Hematopoietic multipotent progenitor cell (in vitro differentiated cells): ENCODE measurements at places on chromosomes 1 and 21.

DNA sequence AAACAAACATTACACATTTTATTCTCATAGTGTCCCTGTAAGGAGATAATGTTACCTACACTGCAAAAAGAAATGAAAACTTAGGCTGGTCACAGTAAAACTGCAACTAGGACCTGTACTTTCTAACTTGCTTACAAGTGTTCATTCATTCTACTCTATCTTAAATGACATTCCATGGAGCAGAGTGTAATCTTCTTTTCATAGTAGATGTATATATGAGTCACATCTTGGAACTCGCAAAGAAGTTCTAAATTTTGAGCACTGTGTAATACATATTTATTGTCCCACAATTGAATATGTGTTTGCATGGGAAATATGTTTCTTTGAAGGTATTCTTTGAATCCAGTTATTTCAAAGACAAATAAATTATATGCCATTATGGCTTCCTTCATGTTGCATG is 1258.5 kb upstream of the ADGRL2 start:
- no peak for DNase-seq

- DNase-seq = peak; percentile 60
Measured at GRCh38 chr1:232767305-232768074, 37.7 kb upstream of the MAP10 start.

GRCh38 chr1:14826172-14826636 is 227.7 kb downstream of the KAZN start:
- DNase-seq = peak; percentile 12

DNA sequence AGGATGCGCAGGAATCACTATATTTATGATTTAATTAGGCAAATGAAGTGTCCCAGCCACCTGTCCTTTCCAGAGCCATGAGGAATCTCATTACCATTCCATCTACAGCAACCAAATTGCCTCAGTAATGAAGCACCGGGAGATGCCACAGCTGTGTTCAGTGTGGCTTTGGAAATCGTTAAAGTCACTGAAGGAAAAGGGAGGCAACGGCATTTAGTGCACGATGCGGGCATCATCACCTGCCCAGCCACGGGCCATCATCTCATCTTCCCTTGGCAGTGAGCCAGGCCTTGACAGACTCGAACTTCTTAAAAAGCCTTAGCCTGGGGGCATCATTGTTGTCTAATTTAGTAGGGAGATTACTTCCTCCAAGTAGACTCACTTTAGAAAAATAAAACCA is 67.8 kb downstream of the CNIH3 start:
- DNase-seq = no peak

- no peak for DNase-seq
Measured at GRCh38 chr1:86515597-86515996, 31.3 kb upstream of the CLCA4 start.

GRCh38 chr1:32896451-32896850 is 4.7 kb downstream of the TMEM54 start:
- no peak for DNase-seq

DNA sequence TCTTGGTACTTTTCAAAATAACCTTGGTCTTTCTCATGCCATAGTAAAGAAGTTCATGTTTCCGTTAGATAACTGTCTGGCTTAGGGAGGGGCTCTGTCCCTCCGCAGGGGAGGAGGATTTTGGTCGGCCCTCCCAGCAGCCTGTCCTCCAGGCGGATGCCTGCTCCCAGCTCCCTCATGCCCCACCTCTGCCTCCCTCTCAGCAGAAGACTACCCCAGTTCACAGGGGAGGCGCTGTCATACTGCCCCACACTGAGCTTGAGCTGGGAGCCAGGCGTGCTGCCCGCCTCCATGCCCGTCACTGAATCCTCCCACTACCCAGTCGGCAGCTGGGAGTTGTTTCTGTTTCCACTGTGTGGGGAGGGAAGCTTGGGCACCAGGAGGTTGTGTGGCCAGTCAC is 127.3 kb downstream of the CAMTA1 start:
- DNase-seq = no peak

DNA sequence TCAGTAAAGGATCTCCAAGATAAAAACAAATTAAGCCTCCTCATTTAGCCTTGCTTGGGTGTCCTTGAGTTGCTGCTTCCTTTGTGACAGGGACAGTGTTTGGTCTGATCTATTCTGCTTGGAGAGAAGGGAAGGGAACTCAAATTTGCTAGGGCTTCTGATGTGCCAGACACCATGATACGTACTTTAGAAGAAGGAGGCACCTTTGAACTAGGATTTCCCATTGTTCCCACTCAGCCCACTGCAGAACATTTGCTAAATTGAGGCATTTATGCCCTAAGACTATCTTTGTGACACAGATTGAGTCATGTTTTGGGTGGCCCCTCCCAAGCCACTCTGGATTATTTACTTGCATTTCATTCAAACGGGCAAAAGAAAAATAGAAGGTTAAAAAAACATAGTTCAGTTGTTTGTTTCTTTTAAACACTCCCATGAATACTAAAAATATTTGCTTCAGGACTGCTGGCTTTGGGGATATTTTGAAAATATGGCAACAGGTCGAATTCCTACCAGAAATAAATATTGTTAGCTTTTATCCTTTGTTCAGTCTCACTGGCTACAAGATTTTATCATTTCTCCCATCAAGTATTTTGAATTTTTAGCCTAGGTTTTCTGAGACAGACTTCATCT is 81.9 kb upstream of the WLS start:
- DNase-seq = no peak

DNA sequence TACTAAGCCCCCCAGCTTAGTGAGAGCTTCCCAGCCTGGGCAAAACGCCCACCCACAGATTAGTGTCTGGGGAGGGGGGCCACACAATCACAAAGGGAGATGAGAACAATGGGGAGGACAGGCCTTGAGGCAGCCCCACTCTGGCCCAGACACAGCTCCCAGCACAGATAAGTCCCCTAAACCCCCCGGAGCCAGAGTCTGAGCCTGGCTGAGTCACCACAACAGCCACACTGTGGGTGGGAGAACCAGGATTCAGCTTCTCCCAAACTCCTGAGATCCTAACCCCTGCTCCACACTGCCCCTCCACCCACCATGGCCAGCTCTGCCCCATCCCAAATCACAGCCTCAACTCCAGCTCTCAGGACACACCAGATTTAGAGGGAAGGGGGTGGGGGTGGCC is 4.2 kb downstream of the NECTIN4 start:
- no peak for DNase-seq

GRCh38 chr1:38528623-38529022 is 330.9 kb downstream of the RRAGC start:
- no peak for DNase-seq

- no peak for DNase-seq
Measured at GRCh38 chr1:58884706-58885661, 101.1 kb upstream of the JUN start.

- peak; percentile 60 for DNase-seq
Measured at GRCh38 chr1:26530895-26531598, 1.5 kb downstream of the RPS6KA1 start.

- no peak for DNase-seq
Measured at GRCh38 chr1:191671236-191671635, 487.0 kb upstream of the RGS18 start.

GRCh38 chr1:214707306-214708087 is 104.5 kb downstream of the CENPF start:
- DNase-seq = no peak

GRCh38 chr1:237901299-237901934 is 10.7 kb upstream of the ZP4 start:
- DNase-seq = peak; percentile 41

- no peak for DNase-seq
Measured at GRCh38 chr1:161981126-161981525, 42.5 kb downstream of the OLFML2B start.

DNA sequence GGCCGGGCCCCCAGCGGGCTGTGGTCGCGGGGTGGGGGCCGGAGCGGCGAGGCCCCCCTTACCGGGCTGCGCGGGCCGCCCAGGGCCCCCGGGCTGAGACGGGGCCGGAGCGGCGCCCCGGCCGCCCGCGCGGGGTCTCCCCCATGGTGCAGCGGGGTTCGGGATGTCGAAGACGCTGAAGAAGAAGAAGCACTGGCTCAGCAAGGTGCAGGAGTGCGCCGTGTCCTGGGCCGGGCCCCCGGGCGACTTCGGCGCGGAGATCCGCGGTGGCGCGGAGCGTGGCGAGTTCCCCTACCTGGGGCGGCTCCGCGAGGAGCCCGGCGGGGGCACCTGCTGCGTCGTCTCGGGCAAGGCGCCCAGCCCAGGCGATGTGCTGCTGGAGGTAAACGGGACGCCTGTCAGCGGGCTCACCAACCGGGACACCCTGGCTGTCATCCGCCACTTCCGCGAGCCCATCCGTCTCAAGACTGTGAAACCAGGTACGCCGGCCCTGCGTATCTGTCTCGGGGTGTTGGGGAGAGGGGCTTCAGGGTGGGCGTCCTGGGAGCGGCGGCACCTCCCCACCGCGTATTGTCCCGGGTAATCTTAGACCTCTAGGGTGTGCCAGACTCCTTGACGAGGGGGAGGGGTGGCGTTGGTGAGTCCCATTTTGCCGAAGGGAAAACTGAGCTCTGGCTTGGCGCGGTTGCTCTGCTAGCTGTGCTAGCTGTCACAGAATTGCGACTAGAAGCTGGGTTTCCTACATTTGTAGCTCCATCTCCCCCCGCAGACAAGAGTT is 745 bp downstream of the MAGI3 start:
- peak; percentile 15 for DNase-seq

- peak; percentile 86 for DNase-seq
Measured at GRCh38 chr1:17128361-17128760, 9.1 kb upstream of the PADI2 start.

GRCh38 chr1:13759072-13759471 is 59.1 kb downstream of the PRDM2 start:
- DNase-seq = no peak

DNA sequence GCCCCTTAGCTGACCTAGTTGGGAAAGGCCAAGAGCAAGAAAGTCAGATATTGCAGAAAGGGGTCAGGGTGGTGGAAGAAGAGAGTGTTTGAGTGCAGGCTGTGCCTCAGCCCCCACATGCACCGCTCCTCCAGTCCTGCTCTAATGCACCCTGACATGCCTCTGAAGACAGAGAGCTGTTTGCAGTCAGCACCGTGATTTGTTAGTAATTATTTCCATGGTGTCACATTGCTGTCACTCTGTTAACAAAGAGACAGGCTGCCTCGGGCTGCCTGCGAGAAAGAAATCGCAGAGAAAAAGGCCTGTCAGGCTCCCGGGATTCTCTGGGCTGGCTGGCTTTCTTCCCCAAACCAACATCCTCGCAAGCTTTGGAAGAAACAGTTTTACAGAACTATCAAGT is 58.3 kb downstream of the ERI3 start:
- DNase-seq = no peak

- DNase-seq = no peak
Measured at GRCh38 chr1:228457017-228457395, 30.2 kb upstream of the RNF187 start.

DNA sequence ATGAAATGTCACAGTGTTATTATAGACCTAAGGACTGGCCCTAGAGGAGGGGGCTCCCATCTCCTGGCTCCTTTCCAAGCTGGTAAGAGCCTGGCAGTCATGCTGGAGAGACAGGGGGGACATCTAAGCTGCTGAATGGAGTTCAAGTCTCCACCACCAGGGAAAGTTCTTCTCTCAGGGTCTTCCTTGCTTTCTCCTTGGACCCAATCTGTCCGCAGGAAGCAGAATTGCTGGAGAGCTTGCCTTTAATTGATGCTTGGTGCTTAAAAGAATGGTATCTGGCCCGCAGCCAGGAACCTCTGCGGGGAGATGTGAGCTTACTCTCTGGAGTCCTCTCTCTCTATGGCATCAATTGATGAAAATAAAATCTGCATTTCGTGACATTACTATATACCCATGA is 25.1 kb downstream of the IRF2BP2 start:
- DNase-seq = no peak

DNA sequence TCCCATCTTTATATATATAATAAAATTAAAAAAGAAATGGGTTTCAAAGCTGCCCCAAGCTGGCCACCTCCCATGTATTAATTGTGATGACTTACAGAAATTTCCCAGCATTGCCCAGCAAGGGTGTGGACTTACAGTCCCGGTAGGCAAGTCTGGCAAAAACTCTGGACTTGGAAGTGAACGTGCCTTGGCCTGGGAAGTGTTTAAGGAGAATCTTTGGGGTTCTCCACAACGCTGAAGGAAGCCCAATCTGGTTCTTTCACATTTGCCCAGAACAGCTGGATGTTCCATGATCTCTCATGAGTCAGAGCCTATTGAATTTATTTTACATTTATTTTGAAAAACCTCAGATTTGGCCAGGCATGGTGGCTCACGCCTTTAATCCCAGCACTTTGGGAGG is 98.4 kb upstream of the SLC45A1 start:
- DNase-seq = no peak

- no peak for DNase-seq
Measured at GRCh38 chr1:233883671-233884070, 20.8 kb upstream of the SLC35F3 start.

GRCh38 chr1:164625004-164625617 is 66.1 kb downstream of the PBX1 start:
- DNase-seq = peak; percentile 32

- no peak for DNase-seq
Measured at GRCh38 chr1:184065559-184065958, 14.0 kb downstream of the TSEN15 start.

DNA sequence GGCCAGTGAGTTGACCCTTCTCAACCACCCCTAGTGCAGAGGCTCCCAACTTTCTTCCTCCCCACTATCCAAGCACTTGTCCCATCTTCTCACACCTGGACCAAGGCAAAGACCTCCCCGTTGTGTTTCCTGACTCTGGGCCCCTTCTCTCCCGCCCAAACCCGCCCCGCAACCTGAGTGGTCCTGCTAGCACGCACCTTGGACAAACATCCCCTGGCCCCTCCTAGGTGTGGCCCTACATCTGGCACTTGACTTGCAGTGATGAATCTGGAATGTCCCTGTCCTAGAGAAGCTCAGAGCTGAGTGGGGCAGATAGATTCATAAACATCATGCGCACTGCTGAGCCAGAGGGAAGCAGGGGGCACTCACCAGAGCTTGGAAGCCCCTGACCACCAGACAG is 2.3 kb downstream of the SLC5A9 start:
- no peak for DNase-seq

DNA sequence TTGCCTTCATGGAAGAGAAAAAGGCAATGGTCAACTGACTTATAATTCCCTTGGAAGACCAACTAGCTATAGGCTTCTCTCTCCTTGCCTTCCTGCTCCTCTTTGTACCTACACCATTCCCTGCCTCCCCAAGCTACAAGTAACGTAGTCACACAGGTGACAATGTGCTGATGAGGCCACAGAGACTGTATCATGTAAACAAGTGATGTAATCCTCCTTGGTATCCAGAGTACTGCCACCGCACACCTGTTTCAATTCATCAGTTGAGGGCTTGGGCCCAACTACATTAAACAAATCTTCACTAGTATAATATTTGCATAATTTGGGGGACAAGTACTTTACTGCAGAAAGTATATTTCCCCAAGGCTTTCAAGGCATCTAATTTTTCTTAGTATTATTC is 76.4 kb upstream of the SCYL3 start:
- no peak for DNase-seq

GRCh38 chr21:35850029-35850428 is 210.3 kb downstream of the SETD4 start:
- no peak for DNase-seq

GRCh38 chr1:26530410-26530894 is 891 bp downstream of the RPS6KA1 start:
- DNase-seq = no peak
